ENCODE measurements at places on chromosomes 13 and 19.

- H3K27ac ChIP-seq: no peak overlapping the region
- no peaks in the 10 kb centered on the region for H3K36me3 ChIP-seq
- DNase-seq: no peak
- H3K4me1 ChIP-seq: no peaks in the 10 kb centered on the region
- H3K27me3 ChIP-seq: no peaks in the 10 kb centered on the region
- no peak overlapping the region for H3K4me3 ChIP-seq
Observed at GRCh38 chr13:111877906-111878305, 189.0 kb upstream of the SOX1 start.

- H3K4me1 ChIP-seq: peaks cover 14% of the 10 kb centered on the region
- H3K36me3 ChIP-seq: no peaks in the 10 kb centered on the region
- no peak within 1 kb of the TSS for H3K27ac ChIP-seq
Observed at GRCh38 chr19:18340190-18340989, at the start of gene PGPEP1. Gene PGPEP1 (plus strand): TSS chr19:18340598. CDS start chr19:18340682, 84 bp downstream.

DNA sequence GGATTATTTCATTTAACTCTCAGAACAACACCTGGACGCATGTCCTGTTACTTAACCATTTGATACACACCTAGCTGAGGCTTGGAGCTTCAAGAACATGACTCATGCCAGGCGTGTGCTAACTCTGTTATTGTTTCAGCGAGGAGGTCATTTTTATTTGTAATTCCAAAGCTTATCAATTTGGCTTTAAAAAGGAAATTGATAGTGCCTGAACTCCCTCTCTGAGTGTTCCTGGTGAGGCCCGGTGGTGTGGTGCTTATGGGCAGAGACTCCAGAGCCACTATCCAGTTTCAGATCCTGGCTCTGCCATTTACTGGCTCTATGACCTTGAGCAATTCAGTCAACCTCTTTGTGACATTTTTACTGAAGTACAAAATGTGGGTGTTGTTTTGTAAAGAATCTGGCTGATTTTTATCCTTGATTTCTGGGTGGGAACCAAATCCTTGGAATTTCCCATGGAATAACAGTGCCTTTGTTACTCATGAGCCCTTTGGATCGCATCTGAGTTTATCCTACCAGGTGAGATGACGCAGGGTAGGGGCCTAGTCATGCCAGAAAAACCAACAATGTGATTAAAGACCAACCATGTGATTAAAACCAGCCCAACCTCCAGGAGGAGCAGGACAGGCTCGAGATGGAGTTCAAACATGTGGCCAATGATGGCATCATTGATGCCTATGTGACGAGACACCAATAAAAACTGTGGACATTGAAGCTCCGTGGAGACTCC, 198.8 kb downstream of the MYO16 start:
- no peak overlapping the region for H3K27ac ChIP-seq
- H3K27me3 ChIP-seq: peaks cover 6% of the 10 kb centered on the region
- DNase-seq: no peak
- H3K36me3 ChIP-seq: no peaks in the 10 kb centered on the region
- no peaks in the 10 kb centered on the region for H3K4me1 ChIP-seq
- H3K4me3 ChIP-seq: no peak overlapping the region

GRCh38 chr13:32737679-32738078, 151.4 kb downstream of the PDS5B start:
- DNase-seq: no peak
- H3K27ac ChIP-seq: no peak overlapping the region
- H3K27me3 ChIP-seq: no peaks in the 10 kb centered on the region
- H3K4me3 ChIP-seq: no peak overlapping the region

DNA sequence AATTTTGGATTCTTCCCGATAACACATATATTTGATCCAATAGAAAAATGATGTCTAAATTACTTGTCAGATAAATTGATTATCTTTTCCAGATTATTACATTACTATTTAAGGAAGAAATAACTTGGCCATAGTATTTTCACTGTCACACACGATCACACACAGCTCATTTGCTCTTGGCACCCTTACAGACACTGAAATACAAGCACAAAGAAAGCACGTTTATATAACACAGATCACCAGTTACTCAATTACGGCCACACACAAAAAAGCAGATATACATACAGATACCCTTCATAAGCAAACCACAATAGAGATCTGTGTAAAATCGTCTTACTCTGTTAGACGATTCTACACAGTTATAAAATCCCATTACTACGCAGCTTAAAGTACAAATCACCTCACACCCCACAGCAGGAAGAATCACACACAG, 716 bp upstream of the ZNF420 start:
- peak overlapping the region; percentile 77 for H3K27ac ChIP-seq
- H3K4me1 ChIP-seq: peaks cover 25% of the 10 kb centered on the region
- H3K27me3 ChIP-seq: no peaks in the 10 kb centered on the region
- peak overlapping the region; percentile 89 for H3K4me3 ChIP-seq
- DNase-seq: no peak

- H3K27ac ChIP-seq: no peak overlapping the region
- no peak overlapping the region for H3K4me3 ChIP-seq
- H3K27me3 ChIP-seq: no peaks in the 10 kb centered on the region
- no peaks in the 10 kb centered on the region for H3K4me1 ChIP-seq
Observed at GRCh38 chr13:45909673-45910072, 58.1 kb upstream of the SIAH3 start.

GRCh38 chr19:44305457-44305856, 632 bp upstream of the ZNF235 start:
- H3K4me1 ChIP-seq: peaks cover 18% of the 10 kb centered on the region
- H3K27ac ChIP-seq: no peak overlapping the region
- no peak overlapping the region for H3K4me3 ChIP-seq
- peaks cover 18% of the 10 kb centered on the region for H3K36me3 ChIP-seq
- DNase-seq: no peak
- no peaks in the 10 kb centered on the region for H3K27me3 ChIP-seq

DNA sequence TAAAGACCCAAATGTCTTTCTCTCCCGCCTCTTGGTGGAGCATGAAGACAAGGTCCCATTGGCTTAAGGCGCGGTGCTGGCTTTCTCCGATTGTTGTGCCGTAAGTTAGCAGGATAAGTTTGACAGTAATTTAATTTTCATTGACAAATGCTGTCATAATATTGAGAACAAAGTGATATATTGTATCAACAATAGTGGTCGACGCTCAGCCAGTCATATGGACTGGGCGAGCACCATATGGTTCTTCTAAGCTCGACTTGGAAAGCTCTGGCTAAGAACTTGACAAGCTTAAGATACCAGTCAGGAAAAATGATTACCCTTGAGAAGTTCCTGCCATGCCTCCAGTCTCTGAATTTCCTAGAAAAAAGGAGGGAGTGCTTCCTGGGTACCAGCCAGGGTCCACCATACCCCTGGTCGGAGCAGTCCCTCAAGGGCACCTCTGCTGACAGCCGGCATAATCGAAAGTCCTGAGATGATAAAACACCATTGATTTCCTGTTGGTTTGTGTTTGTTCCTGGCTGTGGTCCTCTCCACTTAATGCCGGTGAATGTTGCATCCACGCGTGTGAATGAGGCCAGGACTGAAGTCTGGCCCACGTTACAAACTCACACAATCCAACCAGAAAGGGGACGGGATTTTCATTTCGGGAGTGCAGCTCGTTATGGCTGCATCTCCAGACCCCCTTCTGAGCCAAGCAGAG, 262.1 kb downstream of the ZNF536 start:
- H3K4me3 ChIP-seq: no peak overlapping the region
- no peak overlapping the region for H3K27ac ChIP-seq
- no peaks in the 10 kb centered on the region for H3K36me3 ChIP-seq

DNA sequence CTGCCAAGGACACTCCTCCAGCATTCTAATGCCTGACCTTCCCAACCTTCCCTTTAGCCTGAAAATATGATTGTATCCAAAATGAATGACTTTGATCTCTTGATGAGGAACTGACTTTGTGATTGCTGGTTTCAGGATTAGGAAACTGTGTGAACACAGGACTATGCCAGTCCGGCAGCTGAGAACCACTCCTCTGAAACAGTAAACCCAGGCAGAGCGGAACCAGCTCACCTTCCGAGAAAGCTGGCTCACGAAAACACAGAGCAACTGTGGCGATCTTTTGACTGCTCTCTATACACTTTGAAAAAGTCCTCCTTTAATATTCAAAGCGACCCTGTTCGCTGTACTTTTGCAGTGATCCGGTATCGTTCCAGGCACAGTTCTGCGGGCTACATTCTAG, 258.8 kb upstream of the IRS2 start:
- DNase-seq: no peak
- no peak overlapping the region for H3K4me3 ChIP-seq
- H3K36me3 ChIP-seq: no peaks in the 10 kb centered on the region

GRCh38 chr19:51439021-51439465, 19.2 kb downstream of the SIGLEC8 start:
- H3K36me3 ChIP-seq: no peaks in the 10 kb centered on the region
- peaks cover 32% of the 10 kb centered on the region for H3K27me3 ChIP-seq
- H3K4me1 ChIP-seq: peaks cover 23% of the 10 kb centered on the region
- H3K27ac ChIP-seq: no peak overlapping the region
- H3K4me3 ChIP-seq: no peak overlapping the region

- H3K4me3 ChIP-seq: no peak overlapping the region
- no peaks in the 10 kb centered on the region for H3K4me1 ChIP-seq
- no peak overlapping the region for H3K27ac ChIP-seq
- H3K36me3 ChIP-seq: no peaks in the 10 kb centered on the region
- H3K27me3 ChIP-seq: no peaks in the 10 kb centered on the region
Observed at GRCh38 chr13:99590519-99591011, 89.3 kb downstream of the TM9SF2 start.

DNA sequence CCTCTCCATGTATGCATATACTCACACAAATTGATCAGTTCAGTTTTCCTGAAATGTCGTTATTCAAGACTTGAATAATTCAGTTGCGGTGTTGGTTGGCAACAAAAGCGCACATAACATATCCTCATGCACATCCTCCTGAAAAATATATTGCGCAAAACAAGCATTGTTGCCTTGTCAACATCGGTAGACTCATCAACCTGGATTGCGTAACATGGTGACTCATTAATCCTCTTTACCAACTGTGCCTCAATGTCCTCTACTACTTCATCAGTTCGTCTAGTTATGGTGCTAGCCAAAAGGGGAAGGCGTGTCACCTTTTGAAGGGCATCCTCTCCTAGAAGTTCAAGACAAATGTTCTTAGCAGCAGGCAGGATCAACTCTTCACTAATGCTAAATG, 357.7 kb downstream of the LMO7 start:
- no peak overlapping the region for H3K4me3 ChIP-seq
- H3K27ac ChIP-seq: no peak overlapping the region
- no peaks in the 10 kb centered on the region for H3K4me1 ChIP-seq

- H3K27me3 ChIP-seq: no peaks in the 10 kb centered on the region
- no peaks in the 10 kb centered on the region for H3K4me1 ChIP-seq
- no peak overlapping the region for H3K27ac ChIP-seq
Observed at GRCh38 chr13:20833900-20834679, 60.3 kb upstream of the EEF1AKMT1 start.

DNA sequence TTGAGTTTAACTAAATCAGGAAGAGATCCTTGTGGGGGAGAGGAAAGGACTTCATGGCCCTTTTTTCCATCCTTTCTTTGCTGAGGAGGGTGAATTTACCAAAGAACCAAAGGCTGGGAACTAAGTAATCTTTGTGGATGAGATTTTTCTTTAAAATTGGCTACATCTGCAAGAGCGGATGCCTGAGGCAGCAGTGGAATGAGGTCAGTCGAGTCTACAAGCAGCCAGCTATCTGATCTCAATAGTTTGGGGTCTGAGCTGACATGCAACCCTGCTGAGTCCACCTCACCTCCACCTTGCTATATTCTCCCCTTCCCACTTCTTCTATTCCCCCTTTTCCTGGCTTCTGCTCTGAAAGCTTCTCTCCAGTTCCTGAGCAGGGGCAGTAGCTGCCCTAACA, 3.6 kb upstream of the DNAJC15 start:
- peaks cover 10% of the 10 kb centered on the region for H3K4me1 ChIP-seq
- DNase-seq: no peak
- H3K4me3 ChIP-seq: no peak overlapping the region

DNA sequence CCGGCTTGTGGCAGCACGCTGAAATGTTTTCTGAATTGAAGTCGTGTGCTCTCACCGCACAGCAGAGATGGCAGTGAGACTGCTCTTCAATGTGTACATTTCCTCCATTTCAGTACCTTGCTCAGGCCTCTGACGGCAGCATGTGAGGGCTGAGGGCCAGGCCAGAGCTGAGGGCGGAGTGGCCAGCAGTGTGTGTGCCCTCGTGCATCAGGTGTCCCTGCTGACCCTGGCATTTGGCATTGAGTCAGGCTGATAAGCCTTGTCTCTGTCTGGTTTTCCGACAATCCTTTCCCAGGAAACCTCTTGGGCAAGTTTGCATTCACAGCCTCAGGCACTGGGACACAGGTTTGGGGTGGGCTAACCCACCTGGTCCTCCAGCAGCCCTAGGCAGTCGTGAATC, 62.3 kb downstream of the EFNB2 start:
- no peak for DNase-seq
- H3K27ac ChIP-seq: no peak overlapping the region
- no peaks in the 10 kb centered on the region for H3K4me1 ChIP-seq
- H3K36me3 ChIP-seq: no peaks in the 10 kb centered on the region
- no peak overlapping the region for H3K4me3 ChIP-seq

DNA sequence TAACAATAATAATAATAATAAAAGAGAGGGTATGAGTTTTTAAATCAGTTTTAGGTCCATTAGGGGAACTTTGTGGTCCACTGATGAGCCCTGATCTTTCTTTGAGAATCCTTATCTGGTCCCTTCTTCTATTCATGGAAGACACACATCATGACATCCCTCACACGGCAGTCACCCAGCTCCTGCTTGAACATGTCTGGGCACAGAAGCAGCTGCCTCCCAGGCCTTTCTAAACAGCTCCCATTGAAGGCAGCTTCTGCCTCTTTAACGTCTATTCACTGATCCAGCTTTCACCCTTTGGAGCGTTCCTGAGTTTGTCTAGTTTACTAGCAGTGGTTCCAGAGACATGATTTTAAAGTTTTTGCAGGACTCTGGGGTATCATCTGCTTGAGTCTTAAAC, 42.6 kb upstream of the STK24 start:
- H3K27me3 ChIP-seq: no peaks in the 10 kb centered on the region
- H3K36me3 ChIP-seq: no peaks in the 10 kb centered on the region
- DNase-seq: no peak
- no peaks in the 10 kb centered on the region for H3K4me1 ChIP-seq
- no peak overlapping the region for H3K27ac ChIP-seq

DNA sequence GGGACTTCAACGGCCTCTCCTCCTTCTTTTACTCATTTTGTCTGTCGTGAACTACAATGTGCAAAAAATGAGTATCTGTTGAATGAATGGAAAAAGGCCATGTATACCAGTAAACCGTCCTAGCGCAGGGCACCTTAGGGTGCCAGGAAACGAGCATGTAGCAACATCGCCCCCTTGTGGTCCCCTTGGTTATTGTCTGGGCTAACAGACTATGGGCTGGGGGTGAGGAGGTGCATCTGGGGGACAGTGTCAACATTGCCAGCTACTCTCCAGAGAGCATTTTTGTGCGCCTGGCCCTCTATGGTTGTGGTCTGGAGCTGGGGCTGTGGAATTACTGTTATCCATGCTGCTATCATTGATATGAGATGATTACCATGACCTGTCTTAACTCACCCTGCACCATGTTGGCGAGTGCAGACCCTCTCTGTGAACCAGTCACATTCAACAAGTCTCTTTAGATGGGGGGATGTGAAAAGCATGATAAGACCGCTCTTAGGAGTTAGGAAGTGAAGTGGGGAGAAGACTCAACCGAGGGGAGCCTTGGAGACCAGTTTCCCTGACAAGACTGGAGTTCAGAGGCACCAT, 22.8 kb upstream of the SIGLEC11 start:
- DNase-seq: peak; percentile 72
- H3K4me1 ChIP-seq: no peaks in the 10 kb centered on the region
- no peaks in the 10 kb centered on the region for H3K27me3 ChIP-seq
- H3K36me3 ChIP-seq: peaks cover 49% of the 10 kb centered on the region
- no peak overlapping the region for H3K27ac ChIP-seq

GRCh38 chr19:53019684-53020083, 6.0 kb downstream of the ERVV-1 start:
- H3K27ac ChIP-seq: no peak overlapping the region
- DNase-seq: peak; percentile 49
- no peaks in the 10 kb centered on the region for H3K4me1 ChIP-seq
- no peaks in the 10 kb centered on the region for H3K36me3 ChIP-seq

All from DND-41 (cell line).